ENCODE measurements at places on chromosomes 5 and 9.

DNA sequence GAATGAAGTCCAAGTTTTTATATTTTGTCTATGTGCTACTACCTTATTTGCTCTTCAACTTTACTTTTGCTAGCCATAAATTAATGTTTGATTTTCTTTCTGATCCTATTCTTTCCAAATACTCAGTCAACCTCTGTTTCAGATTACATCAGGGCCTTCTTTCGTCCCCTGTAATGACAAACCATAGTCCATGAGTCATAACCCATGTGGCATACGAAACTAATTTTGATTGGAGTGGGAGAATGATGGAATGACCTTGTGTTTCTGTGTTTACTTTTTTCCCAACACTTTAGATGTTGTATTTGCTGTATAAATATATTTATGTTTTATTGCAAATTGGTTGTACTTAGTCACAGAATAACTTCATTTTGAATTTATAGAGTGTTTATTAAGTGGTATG lies 1043.1 kb downstream of the DTWD2 start:
- no peak for DNase-seq

DNA sequence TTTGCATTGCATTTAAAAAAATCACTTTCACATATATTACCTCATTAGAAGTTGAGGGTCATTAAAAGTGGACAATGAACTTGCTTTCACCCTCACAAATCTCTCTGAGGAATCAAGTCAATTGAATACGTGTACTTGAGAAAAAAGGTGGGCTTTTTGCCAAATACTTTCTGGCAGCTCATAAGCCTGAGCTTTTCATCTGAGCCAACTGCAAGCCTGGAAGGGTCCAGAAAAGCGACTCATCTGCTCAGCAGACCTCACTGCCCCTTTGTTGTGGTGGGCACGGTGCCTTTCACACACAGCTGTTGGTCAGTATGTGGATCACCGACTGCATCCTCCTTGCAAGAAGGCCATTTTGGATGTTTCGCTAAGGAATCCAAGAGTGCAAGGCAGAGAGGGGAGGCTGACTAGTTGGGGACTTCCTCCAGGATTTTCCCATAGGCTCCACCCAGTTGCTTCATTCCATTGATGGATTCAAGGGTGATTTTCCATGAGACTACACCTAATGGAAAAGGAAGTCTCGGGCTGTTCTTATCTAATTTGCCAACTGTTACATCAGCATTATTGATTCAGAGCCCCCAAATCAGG lies 564.7 kb downstream of the PDE4D start:
- DNase-seq, result peak; percentile 94

GRCh38 chr9:36924757-36925432 lies 109.2 kb downstream of the PAX5 start:
- no peak for DNase-seq

- no peak for DNase-seq
Observed at GRCh38 chr9:127113191-127113972, 9.1 kb downstream of the ANGPTL2 start.

GRCh38 chr5:55570026-55570425 lies 35.3 kb upstream of the PLPP1 start:
- peak; percentile 45 for DNase-seq

DNA sequence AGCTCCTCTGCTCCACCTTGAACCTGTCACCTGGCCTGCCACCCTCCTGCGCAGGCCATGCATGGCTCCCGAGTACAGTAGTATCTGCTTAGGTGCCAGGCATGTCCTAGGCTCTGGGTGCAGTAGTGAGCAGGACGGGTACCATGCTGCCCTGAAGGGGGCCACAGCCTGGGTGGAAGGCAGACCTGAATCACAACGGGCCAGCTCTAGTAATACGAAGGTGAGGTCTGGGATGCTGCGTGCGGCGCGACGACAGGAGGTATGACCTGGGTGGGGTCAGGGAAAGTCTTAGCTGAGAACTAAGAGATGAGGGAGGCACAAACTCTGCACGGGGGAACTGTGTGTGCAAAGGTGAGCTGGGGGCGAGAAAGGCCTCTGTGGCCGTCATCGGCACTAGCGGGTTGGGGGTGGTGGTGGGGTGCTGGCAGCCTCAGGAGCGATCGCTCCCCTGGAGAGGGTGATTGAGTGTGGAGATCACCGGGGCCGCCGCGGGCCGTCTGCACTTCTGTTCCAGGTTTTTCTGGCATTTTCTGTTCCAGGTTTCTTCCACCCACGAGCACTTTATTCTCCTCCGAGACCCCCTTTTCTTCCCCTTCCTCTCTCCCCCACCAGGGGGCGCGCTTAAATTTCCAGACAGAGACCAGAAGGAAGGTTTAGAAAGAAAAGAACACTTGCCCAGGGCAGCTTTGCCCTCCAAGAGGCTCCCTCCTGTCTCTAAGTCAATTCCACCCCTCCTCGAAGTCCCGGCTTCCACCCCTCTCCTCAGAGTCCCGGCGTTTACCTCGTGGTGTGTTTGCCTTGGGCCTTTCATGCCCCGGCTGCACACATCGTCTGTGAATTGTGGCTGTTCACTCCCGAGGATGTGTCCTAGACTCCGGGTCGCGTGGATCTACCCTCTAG lies 15.1 kb downstream of the PDLIM4 start:
- DNase-seq, result no peak

GRCh38 chr9:89983411-89983810 lies 378.6 kb downstream of the GADD45G start:
- no peak for DNase-seq

GRCh38 chr5:142360607-142361120 lies 35.8 kb upstream of the SPRY4 start:
- DNase-seq, result peak; percentile 88

GRCh38 chr5:95533106-95533505 lies 21.7 kb downstream of the SKIC3 start:
- DNase-seq, result peak; percentile 57

DNA sequence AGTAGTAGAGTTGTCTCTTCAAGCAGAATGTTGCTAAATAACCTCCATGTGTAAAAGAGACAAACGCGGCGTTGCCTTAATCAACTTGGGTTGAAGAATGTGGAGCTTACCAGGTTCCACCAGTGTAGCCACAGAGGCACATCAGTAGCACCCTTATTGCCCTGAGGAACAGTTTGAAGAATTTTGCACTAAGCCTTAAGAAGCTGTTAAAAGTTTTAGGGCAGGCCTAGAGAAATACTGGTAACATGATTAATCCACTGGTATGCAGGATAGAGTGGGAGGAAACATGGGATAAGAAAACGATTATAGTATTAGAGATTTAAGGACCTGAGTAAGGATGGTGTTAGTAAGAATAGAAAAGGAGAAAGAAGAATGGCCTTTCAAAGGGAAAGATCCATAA lies 100.6 kb downstream of the ZCCHC7 start:
- DNase-seq, result peak; percentile 40

- no peak for DNase-seq
Observed at GRCh38 chr5:42321785-42322184, 101.5 kb upstream of the GHR start.

DNA sequence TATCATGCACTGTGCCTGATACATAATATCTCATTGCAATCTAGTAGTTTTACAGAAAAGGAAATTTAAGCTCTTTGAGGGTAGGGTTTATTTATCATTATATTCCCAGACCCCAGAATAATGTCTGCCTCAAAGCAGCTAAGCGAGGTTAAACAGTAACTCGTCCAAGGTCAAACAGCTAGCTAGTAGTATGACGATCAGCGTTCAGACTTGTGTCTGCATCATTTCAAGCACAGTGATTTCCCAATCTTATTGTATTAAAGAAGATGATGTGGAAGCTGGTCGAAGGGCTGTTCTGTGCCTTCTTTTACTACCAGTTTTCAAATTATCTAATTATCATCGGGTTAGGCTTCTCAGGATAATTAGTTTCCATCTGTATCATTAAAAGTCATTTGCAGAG lies 55.1 kb upstream of the NFIB start:
- no peak for DNase-seq

GRCh38 chr5:16461782-16462181 lies 3.8 kb downstream of the ZNF622 start:
- peak; percentile 98 for DNase-seq

GRCh38 chr5:147481874-147482705 lies 27.8 kb downstream of the DPYSL3 start:
- peak; percentile 85 for DNase-seq

DNA sequence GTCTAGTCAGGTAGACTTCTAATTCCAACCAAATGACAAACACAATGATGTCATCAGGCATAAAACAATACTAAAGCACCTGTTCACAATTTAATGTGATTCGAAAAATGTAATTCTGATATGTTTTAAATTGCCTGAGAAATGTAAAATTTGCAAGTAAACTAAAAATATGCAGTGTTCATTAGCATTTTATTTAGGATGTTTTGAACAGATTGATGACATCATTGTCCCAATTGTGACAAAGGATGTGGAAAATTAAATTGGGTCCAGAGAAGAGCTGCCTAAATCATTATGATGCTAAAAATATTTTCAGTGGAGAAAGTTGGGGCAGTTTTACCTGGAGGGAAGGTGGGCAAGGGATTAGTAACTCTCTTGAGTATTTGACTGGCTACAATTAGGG lies 86.5 kb downstream of the CFAP90 start:
- no peak for DNase-seq

- DNase-seq, result peak; percentile 14
Observed at GRCh38 chr9:82721593-82721992, 341.3 kb downstream of the RASEF start.

GRCh38 chr9:122386311-122386872 lies 15.6 kb downstream of the PTGS1 start:
- no peak for DNase-seq

DNA sequence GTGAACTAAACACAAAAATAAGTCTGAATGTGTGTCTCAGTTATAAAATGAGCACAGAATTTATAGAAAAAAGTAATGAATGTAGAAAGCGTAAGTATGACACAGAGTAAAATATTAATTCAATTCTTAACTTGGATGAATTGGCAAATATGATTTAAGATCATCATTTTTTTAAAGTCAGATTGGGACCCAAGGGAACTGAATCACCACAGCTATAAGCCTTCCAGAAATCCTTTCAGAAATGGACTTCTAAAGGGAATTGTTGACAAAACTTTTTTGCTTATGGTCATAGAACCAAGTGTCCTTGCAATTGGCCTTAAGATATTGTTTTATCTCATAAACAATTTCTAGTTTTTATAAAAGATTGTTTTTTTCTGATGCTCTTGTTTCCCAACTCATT lies 495.1 kb upstream of the DAB2 start:
- no peak for DNase-seq
